Occipital lobe (tissue), 3 donors: ENCODE measurements at places on chromosomes 6 and 20. TPM values are rescaled to one million over a fixed set of nuclear protein-coding genes. Genes with fewer than 3 reads are reported as not detected.

The APOM gene
- not detected for total RNA-seq

The HLA-DRB5 gene
- total RNA-seq: not detected

The BHLHE23 gene
- total RNA-seq: not detected

The TBX18 gene
- total RNA-seq: 7.8 TPM

The PLCB4 gene
- 12.6 TPM for total RNA-seq

The CTCFL gene
- not detected for total RNA-seq

The IL22RA2 gene
- not detected for total RNA-seq

The FOXO3 gene
- 56.0 TPM for total RNA-seq

The HLA-DMA gene
- total RNA-seq: 0.94 TPM

The CEP250 gene
- total RNA-seq: 21.8 TPM

The OR12D3 gene
- not detected for total RNA-seq

The NRSN1 gene
- total RNA-seq: 27.9 TPM

The LINC00237 gene
- 2.0 TPM for total RNA-seq

The UNC93A gene
- not detected for total RNA-seq

The TBC1D7 gene
- 41.8 TPM for total RNA-seq

The CST1 gene
- not detected for total RNA-seq

The EEF1A2 gene
- total RNA-seq: 214 TPM

The FAM50B gene
- 20.6 TPM for total RNA-seq

The FILIP1 gene
- total RNA-seq: 4.5 TPM

The TRPC4AP gene
- 45.9 TPM for total RNA-seq

The PLCB1 gene
- total RNA-seq: 72.5 TPM

The ME1 gene
- 1.4 TPM for total RNA-seq

The MPC1 gene
- 57.7 TPM for total RNA-seq
